ENCODE measurements at places on chromosomes 6 and 20.

- no peak for DNase-seq
Observed at GRCh38 chr6:91437315-91437729, 850.5 kb upstream of the MAP3K7 start.

GRCh38 chr6:136677344-136677743, 114.9 kb downstream of the MAP3K5 start:
- no peak for DNase-seq

GRCh38 chr6:136073216-136073615, 176.9 kb downstream of the MTFR2 start:
- no peak for DNase-seq

DNA sequence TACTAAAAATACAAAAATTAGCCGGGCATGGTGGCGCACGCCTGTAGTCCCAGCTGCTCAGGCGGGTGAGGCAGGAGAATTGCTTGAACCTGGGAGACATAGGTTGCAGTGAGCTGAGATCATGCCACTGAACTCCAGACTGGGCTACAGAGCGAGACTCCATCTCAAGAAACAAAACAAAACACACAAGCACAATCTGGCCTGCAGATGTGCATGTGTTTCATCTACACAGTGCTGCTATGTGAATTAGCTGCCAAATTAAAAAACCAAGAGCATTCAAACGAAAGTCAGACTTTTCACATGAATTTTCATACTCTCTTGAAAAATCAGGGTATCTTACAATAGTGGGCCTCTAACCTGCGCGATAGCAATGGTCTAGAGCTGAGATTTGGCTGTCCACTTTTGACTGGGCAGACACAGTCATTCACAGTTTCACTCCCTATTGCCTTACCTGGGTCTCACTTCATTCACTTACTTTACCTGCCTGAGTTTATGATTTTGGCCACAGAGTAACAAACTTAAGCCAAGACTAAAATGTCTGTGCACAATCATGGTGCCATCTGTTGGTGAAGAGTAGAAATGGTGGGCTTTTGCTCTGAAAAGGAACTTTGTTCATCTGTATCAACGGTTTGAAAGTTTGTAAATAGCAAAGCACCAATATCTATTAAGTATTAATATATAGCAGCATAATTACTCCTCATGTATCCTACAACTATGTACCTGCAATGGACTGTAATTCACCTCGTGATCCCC, 138.5 kb upstream of the UST start:
- no peak for DNase-seq

- DNase-seq = no peak
Observed at GRCh38 chr20:5046656-5047339, 45.5 kb upstream of the SLC23A2 start.

- no peak for DNase-seq
Observed at GRCh38 chr6:795046-795685, 102.2 kb upstream of the EXOC2 start.

- no peak for DNase-seq
Observed at GRCh38 chr6:13116155-13116554, 212.2 kb downstream of the TBC1D7 start.

DNA sequence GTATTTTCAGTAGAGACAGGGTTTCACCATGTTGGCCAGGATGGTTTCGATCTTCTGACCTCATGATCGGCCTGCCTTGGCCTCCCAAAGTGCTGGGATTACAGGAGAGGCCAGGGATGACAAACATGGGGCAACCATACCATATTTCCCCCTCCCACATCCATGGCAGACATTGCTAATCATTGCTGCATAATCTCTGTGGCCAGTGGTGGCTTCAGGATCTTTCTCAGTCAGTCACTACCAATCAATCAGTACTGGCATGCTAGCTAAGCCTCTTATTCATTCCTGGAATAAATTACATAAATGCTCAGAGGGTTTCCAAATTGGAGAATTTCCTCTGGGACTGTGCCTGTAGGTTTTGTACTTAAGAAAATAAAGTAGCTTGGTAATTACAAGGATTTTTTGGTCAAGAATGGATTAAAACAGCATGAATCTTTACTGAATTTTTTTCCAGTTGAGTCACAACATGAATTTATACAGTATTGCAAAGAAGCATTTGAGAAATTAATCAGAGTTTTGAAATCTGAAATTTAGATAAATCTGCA, 138.1 kb downstream of the FNDC1 start:
- peak; percentile 86 for DNase-seq

DNA sequence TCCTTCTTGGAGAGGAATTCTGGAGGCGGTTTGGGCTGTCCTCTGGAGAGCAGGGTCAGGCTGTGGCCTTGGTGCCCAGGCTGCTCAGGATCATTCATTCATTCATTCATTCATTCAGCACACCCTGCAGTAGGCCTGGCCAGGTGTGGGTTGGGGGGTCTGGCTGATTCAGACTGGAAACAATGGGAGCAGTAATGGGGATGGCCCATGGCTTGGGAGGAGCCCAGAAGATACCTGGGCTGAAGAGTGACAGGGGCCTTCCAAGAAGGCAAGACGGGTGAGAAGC, 31.5 kb downstream of the TOX2 start:
- DNase-seq = no peak

- DNase-seq = no peak
Observed at GRCh38 chr6:55518529-55519060, 60.4 kb downstream of the HMGCLL1 start.

DNA sequence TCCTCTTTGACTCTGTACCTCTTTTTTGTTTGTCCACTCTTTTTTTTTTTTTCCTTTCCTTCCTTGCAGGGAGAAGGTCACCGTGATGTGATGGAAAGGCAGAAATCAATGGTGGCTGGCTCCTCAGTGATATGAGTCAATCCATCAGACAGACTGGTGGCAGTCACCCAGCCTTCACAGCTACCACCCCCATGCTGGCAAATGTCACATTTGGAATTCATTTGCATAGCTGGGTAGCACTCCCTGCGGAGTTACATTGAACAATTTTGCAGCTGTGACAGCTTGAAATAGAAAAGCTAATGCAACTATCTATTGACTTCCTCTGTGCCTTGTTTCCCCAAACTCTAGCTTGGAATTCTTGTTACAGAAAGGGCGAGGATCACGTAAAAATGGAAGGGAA, 668.4 kb downstream of the C6orf118 start:
- DNase-seq = no peak

All from stromal cell of bone marrow (primary cell).